Myocyte (in vitro differentiated cells): ENCODE measurements at places on chromosomes 3 and 15. TPM values are rescaled to one million over a fixed set of nuclear protein-coding genes. Genes with fewer than 3 reads are reported as not detected.

DNA sequence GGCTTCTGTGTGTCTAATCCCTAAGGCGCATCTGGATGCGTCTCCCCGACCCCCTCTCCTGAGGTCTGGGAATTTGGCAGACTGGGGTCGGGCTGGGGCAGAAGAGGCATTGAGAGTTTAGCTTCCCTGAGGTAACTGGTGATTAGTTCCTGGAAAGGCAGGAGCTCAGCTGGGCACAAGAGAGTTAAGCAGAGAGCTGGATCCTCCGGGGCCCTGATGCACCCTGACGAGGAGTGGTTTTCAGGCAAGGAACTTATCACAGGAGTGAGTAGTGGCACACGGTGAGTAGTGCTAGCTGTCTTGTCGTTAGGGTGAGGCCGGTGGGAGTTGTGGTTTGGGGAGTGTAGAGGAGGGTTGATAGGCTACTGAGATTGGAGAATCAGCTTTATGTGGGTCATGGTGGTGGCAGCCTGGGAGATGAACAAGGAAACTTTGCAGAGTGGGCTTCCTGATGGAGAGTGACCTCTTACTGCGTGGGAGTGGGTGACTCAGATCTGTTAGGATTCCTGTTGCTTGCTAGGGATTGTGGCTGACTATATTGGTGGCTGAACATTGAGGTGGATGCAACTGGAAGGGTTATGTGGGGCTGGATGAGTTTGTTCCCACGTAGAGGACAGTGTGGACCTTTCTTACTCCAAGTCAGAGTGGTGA is 897 bp downstream of the RAD54L2 start:
- DNase-seq = peak; percentile 59

GPR87 gene
- total RNA-seq = not detected in 2 replicates

GRCh38 chr3:49629866-49630265 is 44.3 kb upstream of the APEH start:
- no peak for DNase-seq

GRCh38 chr3:46537779-46538178 is 28.3 kb downstream of the LRRC2 start:
- DNase-seq = no peak

PARP15 gene
- total RNA-seq = 0.08 TPM in 1 of 2 replicates, not detected in the other

DNA sequence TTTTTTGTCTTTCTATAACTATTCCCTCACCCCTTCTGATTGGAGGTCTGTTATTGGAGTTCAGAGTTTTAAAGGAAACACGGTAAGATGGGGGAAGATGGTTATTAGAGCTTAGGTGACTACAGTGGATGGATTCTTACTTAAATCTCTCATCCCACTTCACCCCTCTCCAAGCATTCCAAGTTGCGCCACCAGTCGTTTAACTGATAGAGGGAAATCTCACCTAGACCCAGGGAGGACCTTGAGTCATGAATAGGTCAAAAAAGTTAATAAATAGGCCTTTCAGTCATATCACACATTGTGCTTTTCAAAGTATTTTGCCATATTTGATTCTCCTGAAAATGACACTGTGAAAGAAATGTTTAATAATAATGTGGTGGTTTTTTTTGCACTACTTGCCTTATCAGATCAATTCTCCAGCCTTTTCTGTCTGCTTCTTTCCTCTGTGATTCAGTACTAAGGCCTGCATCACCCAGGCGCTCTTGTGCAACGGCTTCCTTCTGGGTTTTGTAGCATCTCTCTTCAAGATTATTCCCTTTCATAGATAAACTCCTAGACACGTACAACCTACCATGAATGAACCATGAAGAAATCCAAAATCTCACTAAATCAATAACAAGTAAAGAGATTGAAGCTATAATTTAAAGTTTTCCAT is 100.4 kb upstream of the TGFBR2 start:
- no peak for DNase-seq

NME9 gene
- total RNA-seq = not detected in 2 replicates

GRCh38 chr3:182487611-182488010 is 305.7 kb upstream of the ATP11B start:
- no peak for DNase-seq

- no peak for DNase-seq
These were observed 15.7 kb upstream of the RPS27L start for GRCh38 chr15:63172851-63173451.

SLC15A2 gene
- total RNA-seq = 0.26 and 0.51 TPM in 2 replicates

- DNase-seq = no peak
These were observed 91.6 kb downstream of the SCN11A start for GRCh38 chr3:38960042-38960622.

DNA sequence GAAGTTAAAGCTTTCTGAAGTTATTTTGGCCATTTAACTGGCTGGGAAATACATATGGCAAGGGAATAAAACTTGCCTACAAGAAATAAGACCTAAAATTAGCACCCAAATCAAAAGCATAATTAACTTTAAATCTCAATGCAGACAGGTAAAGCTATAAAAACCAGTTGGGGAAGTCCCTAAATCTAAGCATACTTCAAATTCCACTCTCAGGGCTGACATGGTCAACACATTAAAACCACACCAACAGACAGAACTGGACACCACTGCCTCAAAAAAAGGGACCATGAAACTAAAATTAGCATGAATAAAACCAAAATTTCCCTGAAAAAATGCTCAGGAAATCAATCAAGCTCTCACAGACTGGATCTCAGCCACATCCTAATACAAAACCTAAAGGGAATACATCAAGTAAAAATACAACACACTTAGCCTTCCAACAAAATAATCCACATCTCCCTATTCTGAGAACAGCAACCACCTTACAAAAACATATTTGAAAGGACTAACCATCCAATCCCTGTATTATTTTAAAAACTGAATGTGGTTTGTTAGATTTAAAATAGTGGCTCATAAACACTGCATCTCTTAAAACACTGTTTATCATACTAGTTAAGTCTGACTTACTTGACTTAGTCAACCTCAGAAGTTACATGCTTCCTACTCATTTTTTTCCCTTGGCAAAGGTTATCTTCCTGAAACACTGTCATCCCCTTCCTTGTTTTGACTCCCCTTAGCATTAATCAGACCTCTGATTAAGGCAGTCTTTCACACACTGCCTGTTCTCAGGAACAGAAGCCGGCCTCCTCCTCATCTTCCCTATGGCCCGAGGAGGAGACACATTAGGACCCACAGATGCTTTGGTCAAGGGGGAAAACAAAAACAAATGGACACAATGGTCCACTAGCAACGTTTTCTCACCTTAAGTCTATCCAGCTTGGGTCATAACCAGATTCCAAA is 8.3 kb downstream of the TRA2B start:
- no peak for DNase-seq

GRCh38 chr15:96700555-96700954 is 370.1 kb downstream of the NR2F2 start:
- DNase-seq = no peak

DNA sequence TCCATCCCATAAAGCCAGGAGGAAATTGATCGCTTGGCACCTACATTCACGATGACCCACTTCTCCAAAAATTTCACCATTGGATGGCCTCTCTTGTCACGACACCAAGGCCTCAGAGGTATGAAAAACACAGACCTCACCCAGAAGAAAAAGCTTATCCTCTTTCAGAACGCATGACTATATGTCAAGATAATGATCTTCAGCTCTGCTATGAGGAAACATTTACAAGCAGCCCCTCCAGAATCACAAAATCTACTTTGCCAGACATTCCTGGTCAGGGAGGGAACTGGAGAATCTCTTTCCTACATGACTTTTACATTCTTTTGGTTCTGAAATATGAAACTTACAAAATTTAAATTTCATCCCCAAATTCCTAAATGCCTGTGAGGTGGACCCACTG is 122.7 kb downstream of the WNT5A start:
- no peak for DNase-seq

DNA sequence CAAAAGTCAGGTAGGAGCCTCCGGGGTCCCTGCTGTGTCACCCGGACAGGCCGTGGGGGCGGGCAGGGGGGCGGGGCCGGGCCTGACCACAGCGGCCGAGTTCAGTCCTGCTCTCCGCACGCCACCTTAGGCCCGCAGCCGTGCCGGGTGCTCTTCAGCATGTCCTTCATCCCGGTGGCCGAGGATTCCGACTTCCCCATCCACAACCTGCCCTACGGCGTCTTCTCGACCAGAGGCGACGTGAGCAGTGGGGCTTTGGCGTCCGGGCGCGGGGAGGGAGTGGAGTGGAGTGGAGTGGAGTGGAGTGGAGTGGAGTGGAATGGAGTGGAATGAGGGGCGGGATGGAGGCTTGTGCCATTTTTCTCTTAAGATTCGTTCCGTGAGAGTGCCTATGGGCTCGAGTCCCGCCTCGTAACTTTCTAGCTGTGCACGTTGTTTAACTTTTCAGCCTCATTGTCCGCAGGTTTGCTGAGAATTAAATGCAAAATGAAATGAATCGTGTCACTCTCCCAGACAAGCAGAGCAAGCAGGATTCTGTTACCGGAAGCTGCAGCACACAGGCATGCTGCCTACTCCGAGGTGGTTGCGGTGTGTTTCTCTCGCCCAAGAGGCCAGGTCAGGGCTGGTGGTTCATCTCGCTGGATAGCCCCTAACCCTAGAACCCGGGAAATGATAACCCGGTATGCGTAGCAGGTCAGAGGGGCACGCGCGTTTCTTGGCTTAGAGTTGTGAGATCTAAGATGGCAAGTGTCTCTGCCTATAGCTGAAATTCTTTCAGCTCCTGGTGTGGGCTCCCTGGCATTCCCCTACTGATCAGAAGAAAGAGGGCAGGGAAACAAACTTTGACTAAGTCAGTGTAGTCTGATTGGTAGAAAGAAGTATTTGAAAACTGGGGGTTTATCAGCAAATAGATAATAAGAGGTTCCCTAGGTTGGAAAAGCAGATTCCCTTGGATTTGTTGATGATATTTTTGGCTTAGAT is at the start of gene FAH:
Gene FAH, plus strand, starts transcription at position 104 of the 981 bp plus-strand sequence. Its CDS starts 56 bp downstream, at position 160.
- DNase-seq = peak; percentile 65

DNA sequence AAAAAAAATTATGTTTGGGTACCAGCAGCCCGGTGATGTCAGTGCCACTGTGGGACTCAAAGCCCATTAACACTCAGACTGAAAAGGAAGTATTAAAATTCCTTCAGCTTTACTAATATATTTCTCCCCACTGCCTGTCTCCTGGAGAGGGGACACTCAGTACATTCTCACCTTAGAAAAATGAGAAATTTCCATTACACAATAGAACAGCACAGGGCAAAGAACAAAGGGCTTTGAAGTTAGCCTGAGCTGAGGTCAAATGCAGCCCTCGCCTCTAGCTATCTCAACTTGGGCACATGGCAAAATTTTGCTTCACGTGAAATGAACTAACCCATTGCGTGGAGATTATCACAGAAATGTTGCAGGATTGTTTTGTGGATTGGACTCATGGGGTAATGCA is 80.8 kb downstream of the RARB start:
- no peak for DNase-seq

DNA sequence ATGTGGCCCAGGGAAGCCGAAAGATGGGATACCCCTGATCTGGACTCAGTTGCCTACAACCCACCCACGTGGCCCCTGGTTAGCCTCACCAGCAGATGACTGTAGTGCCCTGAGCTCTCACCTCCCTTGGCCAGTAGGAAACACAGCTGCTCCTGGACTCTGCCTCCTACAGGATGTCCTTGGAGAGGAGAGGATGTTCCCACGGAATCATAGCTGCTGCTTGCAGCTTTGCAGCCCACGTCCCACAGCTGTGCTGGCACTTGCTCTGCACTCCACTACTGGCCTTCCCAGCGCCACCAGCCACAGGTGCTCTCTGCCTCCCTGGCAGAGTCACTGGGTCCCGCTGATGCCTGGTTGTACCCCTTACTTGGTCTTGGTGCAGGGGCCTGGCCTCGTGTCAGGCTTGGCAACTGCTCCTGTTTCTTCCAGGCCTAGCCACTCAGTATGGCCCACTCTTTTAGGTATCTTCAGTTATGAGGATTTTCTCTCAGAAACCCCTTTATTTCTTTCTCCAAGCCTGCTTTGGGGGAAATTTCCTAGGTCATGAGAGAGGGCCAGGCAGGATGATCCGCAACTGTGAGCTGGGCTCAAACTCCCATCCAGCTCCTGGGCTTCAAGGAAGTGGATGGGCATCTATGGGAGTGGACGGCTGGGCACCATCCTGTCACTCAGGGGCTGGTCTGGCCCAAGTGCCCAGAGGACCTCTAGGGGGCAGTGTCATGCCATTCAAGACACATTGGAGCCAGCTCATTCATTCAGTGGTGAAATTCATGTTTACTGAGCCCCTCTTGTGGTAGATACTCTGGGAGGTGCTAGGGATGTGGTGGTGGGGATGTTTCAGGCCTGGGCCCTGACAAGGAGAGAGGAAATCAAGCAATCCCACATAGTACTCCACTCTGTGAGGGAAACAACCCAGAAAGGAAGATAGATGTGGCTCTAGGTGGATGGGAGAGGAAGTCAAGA is 16.2 kb upstream of the VILL start:
- peak; percentile 83 for DNase-seq

DNA sequence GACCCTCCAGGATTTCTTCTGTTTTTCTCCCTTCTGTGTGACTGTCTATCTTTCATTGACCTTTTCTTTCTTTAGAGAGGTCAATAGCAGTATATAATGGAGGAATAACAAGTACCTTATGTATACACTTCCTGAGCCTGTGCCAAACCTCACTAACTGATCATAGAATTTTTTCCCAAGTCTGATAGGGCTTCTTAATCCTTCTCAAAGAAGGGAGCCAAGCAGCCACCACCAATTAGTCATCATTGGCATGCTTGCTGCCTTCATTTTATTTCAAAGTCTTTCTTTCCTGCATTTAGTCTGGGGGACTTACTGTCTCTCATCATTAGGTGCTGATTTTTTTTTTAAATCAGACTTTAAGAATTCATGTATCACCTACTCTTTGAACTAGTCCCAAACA is 327.0 kb downstream of the FEZF2 start:
- peak; percentile 24 for DNase-seq

DNA sequence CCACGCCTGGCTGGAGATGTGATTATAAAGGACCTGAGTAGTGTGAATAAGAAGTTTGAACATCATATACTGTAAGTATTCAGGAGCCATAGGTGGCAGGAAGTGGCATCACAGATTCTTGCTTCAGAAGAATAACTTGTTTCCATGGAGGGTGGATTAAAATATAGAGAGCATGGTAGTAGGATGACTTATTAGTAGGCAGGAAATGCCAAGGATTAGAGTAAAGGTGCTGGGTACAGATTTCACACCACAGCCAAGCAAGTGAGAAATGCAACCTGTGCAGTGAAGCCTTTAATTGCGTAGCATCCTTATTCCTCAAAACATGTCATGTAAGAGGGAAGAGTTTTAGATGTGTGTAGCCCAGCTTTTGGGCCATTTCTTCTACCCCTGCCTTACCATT is 30.8 kb downstream of the IFT122 start:
- DNase-seq = no peak
